ENCODE measurements at places on chromosomes 12 and 14.
A peak's percentile ranks its signal among the peaks of the same experiment; 100 is the strongest.

- no peak for DNase-seq
These were observed 56.2 kb downstream of the FNTB start for GRCh38 chr14:65042731-65043372.

DNA sequence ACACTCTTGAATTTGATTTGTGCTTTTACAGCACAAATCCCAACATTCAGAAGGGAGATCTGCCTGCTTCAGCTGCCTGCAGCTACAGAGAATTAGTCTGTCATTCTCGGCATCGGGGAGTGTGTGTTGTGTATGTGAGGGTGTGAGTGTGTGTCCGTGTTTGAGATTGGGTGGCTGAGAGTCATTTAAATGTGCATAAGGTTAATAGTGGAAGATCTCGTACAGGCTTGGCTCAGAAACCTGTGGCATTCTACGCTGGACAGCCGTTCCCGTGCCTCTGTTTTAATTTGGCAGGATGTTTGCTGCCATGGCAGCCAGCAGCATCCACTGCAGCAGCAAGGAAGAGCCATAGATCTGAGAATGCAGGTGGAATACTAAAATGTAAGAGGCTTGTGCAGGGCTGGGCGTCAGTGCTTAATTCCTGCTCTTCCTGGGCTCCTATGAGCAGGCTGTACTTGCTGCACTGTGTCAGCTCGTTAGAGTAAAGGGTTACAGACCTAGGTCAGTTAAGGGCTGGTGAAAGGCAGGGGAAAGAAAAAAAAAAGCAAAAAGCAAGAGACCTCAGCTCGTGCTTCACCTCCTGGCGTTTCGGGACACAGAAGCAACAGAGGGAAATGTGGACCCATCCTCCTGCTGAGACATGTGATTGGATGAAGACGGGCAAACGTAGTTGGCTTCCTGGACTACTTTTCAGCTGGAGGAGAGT lies 205.4 kb downstream of the NAV3 start:
- no peak for DNase-seq

GRCh38 chr12:63098851-63099250 lies 52.1 kb downstream of the AVPR1A start:
- DNase-seq = no peak

DNA sequence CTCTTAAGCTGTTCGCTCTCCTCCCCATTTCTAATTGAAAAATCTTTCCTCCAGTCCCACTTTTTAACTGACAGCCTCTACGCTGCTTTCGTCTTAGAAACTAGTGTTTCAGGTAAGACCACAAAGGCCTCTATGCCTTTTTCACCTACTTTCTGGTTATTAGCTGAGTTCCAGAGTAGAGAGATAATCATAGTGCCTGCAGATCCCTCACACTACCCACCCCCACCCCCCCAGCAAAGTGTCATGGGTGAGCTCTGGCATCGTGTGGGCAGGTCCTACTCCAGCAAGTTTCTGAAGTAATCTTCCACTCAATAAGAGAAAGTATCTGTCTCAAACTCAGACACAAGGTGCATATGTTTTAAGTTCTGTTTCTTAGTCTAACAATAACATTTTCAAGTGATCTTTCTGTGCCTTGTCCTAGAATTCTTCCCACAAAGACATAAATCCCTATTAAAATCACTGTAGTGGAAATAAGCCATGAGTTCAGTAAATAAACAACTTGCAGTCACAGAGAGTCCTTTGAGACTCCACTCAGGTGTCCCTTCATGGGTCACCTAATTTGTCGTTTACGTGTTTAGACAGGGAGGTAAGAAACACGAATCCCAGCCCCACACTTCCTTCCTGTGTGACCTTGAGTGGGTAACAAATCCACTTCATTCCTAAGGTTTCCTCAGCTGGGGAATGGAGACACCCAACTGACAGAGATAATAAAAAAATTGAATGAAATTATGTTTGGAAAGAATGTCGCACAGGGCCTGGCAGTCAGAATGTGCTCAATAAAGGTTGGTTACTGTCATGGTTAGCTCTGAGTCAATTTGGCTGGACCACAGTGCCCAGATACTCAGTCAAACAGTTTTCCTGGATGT lies 228.9 kb upstream of the CAND1 start:
- DNase-seq = no peak

GRCh38 chr12:131799828-131800593 lies 28.2 kb upstream of the MMP17 start:
- no peak for DNase-seq

DNA sequence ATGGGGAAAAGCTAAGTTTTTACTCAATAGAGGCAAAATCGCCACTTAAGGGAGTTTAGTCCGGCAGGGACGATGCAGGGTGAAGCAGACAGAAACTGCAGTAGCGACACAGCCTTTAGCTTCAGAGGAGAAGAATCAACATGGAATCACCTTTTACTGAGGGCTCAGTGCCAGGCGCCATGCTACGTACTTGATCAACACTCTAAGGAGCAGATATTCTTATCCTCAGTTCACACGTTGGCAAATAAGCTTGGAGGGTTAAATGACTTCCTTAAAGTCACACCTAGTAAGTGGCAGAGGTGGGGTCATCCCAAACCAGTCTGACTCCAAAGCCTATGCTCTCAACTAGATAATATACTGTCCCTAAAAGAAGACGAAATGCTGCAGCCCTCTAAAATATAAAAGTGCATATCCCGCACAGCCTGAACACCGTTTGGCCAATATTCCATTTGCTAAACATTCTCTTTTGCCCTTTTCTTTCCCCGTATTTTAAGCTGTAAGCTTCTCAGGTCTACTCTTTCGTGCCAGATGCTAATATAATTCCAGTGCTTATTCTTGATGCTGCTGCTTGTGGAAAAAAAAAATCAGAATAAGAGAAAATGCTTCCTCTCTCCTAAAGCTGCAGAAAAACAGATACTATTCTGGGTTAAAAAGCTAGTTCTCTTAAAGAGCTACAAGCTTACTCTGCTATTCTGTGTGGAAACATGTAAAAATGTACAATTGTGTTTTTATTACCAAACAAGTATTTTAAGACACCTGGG lies 10.9 kb downstream of the CCDC92 start:
- no peak for DNase-seq

- DNase-seq = no peak
These were observed 82.1 kb downstream of the SPTSSA start for GRCh38 chr14:34379816-34380470.

GRCh38 chr12:15428632-15429031 lies 106.3 kb downstream of the PTPRO start:
- no peak for DNase-seq

GRCh38 chr12:53423597-53423996 lies at the start of gene AMHR2:
Gene AMHR2, plus strand, starts transcription at chr12:53423855. Its CDS starts 80 bp downstream, at chr12:53423935.
- DNase-seq = no peak

DNA sequence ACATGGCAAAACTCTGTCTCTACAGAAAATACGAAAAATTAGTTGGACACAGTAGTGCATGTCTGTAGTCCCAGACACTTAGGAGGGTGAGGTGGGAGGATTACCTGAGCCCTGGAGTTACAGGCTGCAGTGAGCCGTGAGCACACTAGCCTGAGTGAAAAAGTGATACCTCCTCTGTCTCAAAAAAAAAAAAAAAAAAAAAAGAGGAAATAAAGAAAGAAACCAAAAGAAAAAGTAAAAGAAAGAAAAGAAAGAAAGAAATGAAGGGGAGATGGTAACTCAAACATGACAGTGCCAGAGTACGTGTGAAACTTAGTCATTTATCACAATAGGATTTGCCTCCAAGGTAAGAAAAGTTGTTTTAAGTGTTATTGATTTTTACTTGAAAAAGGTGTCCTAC lies 407.0 kb upstream of the MGAT4C start:
- no peak for DNase-seq

- DNase-seq = no peak
These were observed 65.7 kb downstream of the STAB2 start for GRCh38 chr12:103652808-103653207.

- peak; percentile 33 for DNase-seq
These were observed 100.5 kb downstream of the LRRC74A start for GRCh38 chr14:76926521-76927251.

GRCh38 chr14:47674543-47675465 lies 601 bp downstream of the MDGA2 start:
- DNase-seq = no peak

- DNase-seq = no peak
These were observed 105.1 kb downstream of the ARF6 start for GRCh38 chr14:49997991-49998390.

DNA sequence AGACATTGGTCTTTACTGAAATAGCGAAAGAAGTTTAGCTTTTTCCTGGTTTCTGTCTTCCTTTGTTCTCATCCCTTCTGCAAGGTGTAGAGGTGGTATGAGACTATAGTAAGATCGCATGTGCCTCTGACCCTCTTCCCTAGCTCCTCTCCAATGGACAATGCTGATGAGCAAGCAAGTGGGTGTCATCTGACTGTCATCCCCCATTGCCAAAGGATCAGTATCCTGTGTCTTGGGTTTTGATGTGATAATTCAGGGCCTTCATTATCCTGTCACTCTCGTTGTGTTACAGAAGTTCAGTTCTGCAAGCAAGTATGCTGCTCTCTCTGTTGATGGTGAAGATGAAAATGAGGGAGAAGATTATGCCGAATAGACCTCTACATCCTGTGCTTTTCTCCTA lies 10.0 kb upstream of the TNS2 start:
- no peak for DNase-seq

DNA sequence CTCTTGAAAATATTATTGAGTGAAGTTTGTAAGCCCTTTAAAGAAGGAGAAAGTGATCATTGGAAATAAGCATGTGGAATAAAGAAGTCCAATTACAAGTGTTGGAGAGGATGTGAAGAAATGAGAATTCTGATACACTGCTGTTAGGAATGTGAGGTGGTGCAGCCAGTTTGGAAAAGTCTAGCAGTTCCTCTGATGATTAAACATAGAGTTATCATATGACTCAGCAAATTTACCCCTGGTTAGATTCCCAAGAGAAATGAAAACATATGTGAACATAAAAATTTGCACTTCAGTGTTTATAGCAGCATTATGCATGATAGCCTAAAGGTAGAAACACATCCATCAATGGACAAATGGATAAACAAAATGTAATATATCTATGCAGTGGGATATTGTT lies 319.9 kb downstream of the AEBP2 start:
- DNase-seq = no peak

DNA sequence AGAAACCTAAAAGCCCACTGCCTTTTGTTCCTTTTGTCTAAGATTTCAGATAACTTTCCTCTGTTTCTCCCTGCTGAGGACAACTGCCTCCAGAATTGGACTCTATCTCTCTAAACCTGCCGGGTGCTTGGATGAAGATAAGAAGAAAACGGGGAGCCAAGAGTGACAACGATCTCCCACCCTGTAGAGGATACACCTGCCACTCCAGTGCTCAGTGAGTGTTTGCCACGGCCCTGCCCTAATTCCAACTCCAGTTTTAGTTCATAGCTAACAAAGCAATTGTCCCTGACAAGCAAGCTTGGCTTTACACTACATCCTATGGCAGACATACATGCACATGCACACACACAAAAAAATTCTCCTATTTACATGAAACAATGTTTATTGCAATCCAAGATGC lies 39.3 kb downstream of the EPS8 start:
- no peak for DNase-seq

- DNase-seq = no peak
These were observed 16.1 kb downstream of the RASSF9 start for GRCh38 chr12:85820101-85820500.

- DNase-seq = no peak
These were observed 60.4 kb downstream of the RASSF8 start for GRCh38 chr12:26018926-26019325.

GRCh38 chr12:119011231-119011630 lies 29.9 kb downstream of the SRRM4 start:
- DNase-seq = no peak

DNA sequence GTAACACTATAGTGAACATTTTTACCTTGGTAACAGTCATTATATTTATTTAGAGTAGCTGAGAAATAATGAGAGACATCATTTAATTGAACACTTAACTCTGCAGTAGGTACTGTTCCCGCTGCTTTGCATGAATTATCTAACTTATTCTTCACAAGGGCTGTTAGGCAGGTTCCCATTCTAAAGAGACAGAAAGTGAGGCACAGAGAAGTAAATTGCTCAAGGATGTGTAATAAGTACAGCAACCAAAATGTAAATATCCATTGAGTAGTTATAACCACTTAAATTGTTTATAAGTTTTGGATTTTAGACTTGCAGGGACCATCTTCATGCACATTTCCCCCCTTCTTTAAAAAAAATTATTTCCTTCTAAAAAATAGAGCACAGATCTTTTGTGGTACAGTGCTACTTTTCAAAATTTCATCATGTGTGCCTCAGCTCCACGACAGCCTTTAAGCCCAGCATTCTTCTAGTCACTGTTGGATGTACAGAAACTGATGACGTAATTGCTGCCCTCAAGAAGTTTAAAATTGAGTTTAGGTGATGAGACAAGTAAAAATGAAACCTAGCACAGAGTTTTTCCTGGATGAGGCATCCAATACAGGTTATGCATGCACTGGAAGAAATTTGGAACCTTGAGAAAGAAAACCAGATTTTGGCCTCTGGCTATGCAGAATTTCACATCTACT lies 6.0 kb upstream of the MANSC4 start:
- no peak for DNase-seq

GRCh38 chr14:59629444-59630287 lies 53.1 kb upstream of the CCDC175 start:
- no peak for DNase-seq

GRCh38 chr14:97282210-97283004 lies 485.2 kb downstream of the VRK1 start:
- no peak for DNase-seq

DNA sequence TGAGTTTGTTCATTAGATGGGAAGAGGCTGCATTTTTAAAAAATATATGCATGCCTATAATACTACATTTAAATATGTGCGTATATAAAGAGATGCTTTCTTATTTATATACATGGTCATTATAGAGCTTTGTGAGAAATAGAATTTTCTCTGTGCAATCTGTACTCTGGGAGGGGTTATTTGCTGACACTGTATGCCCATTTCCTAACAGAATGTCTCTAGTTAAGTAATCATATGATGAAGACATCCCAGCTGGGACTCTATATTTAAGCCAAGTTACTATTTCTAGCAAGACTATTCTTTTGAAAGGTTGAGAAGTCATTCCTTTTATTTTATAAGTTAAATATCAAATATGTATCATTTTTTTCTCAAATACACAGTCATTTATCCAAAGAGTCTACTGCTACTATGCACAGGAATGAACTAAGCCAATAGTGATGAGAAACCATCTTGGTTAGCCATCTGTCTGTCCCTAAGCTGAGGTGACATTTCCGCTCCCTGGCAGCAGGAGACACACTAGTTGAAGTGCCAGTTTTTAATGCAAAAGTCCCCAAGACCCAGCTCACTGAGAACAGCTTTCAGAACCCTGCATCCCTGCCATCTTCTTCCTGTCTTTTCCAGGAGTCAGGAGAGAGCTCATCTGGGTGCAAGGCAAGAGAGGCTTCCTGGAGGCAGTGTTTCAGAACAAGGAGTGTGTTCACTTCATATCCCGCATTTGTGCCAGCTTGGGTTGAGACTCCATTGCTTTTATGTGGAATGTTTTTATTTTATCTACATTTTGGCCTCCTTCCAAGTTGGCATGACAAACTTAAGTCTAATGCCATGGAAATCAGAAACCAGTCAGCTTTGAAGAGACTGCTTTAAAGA lies 69.5 kb downstream of the TMEM132C start:
- no peak for DNase-seq

DNA sequence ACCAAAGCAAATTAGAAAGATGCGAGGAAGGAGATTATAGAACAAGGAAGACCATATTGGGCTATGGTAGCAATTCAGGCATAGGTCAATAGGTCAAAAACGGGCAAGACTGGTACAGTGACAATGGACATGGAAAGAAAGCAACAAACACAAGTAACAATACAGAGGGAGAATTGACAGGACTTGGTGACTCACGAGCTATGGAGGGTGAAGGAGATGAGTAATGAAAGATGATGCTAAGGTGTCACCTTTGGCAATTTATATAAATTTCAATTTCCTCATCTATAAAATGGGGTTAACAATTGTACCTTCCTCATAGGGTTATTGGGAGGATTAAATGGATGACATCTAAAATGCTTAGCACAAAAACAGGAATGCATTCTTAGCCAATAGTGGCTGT lies 15.1 kb upstream of the DUSP16 start:
- DNase-seq = no peak
